Brain pericyte (primary cell): ENCODE measurements at places on chromosomes 4 and X.

DNA sequence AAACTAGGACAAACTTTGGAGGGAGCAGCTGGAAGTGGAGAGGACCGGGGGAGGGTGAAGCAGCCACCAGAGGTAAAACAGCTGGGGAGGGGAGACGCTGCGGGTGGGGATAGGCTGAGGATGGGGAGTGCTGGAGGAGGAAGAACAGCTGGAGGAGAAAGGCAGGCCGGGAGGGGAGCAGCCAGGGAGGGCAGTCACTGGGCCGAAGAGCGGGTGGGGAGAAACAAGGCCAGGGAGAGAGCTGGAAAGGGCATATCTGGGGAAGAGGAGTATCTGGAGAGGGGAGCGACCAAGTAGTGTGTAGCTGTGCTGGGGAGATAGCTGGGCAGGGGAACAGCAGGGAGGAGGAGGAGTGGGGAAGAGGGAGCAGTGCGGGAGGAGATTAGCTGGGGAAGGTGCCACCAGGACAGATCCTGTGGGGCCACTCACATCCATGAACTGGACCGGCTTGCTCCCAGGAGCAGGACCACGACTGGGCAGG, 2.7 kb downstream of the SLC38A5 start:
- no peak for DNase-seq

DNA sequence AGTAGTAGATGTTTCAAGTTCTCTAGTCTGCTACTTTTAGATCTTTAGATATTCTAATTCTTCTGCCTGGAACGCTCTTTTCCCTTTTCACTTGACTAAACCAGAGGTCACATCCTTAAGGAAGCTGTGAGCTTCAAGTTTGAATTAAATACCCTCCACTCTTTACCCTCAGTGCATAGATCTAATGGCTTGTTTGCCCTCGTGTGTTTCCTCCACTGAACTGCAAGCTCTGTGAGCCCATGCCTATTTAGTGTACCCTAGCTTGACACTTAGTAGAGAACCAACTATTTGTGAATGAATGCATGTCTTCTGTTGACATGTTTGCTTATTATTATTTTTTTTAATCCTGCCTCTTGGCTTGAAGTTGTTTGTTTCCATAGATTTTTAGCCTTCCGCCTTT, 138.3 kb downstream of the PDE5A start:
- peak; percentile 10 for DNase-seq

DNA sequence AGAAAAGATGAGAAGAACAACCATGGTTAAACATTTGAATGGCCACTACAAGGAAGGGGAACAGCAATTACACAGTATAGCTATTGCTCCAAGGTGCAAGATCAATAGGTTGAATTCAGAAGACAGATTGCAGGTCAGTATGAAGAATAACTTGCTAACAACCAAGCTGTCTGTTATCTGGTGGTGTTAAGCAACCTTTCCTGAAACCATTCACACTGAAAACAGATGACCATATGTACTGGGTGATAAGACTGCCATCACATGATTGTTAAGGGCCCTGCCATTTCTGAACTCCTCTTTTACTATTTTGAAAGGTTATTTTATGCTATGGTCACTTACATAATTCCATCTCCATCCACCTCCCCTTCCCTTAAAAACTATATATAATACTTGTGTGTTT, 6.8 kb downstream of the GABRA3 start:
- DNase-seq, result no peak

DNA sequence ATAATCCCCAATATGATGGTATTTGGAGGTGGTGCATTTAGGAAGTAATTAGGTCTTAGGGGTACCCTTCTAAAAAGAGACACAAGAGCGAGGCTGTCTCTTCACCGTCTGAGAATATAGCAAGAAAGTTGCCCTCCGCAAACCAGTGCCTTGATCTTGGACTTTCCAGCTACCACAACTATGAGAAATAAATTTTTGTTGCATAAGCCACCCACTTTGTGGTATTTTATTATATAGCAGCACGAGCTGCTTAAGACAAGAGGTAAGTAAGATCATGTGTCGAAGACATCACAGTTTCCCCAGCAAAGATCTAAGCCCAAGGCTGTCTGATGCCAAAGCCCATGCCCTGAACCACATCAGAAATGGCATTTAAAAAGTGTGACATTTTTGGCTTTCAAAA, 9.6 kb upstream of the EXOSC9 start:
- DNase-seq, result no peak

GRCh38 chr4:43932448-43932847, 516.2 kb downstream of the KCTD8 start:
- no peak for DNase-seq

GRCh38 chr4:105184316-105184980, 37.8 kb downstream of the TET2 start:
- no peak for DNase-seq

- no peak for DNase-seq
These were observed 144.4 kb upstream of the GATB start for GRCh38 chr4:151905197-151905596.

DNA sequence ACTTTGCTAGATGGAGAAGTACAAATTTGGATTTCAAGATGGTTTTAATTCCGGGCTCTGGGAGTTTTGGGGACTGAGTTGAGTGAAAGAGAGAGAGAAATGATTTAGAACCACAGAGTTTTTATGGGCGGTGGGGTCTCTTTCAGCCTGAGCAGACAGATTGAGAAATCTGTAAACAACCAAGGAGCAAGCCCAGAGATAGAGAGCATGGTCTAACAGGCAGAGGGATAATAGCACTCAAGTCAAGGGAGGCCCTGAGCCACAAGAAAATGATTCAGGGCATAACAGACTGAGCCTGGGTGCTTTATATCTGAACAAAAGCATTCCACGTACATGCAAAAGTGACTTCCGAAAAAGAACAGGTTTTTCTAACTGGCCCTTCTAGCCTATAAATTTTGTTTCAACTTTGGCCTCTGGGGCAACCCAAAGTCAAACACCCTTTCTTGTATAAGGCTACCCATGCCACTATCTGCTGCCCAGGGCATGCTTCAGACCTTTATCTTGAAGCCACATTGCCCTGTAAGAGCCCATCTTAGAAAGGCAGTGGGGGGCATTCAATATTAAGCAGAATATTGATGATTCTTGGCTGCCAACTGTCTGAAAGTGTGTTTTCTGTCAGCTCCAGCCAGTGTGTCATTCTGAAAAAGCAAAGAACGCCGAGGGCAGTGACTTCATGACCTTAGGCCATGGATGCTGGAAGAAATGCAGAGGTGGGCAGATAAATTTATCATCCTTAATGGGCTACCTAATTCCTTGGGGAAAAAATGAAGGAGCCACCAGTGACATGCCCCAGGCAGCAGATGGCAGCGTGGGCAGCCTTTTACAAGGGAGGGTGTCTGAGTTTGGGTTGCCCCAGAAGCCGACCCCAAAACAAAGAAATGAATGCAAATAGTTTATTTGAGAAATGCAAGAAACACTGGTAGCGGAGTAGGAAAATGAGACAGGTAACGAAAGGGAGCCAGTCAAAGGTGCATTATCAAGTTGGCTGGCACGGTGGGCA, 637.6 kb downstream of the MID1IP1 start:
- no peak for DNase-seq

DNA sequence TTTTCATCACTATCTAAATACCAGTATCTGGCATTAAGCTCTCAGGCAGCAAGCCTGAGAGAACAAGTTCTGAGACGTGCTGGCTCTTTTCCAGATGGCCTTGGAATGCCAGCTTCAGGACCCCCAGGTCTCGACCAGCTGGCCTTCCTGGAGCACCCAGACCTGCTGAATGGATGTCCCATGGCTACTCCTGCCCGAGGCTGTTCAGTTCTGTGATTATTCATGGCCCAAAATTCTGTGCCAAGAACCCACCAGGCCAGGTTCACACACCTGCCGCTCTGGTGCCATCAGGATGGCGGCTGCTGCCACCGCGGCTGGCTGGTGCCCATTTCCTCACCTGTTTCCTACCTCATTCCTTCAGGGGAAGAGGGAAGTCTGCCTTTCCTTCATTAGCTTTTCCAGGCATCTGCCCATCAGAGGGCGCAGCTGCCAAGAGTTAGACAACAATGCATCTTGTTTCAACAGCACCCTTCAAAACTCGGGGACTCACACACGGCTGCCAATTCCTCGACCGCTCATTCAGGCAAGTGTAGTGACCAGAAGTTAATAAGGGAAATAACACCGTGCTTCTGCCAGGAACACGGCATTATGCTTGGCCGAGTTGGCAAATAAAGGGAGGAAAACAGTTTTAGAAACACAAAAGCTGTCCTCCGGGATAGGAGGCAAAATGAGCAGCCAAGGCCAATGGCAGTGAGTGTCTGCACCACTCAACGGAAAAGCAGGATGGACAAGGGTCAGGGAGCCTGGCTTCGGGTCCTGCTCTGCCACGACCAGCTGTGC, 173.8 kb downstream of the NSUN7 start:
- DNase-seq, result no peak
